ENCODE measurements at places on chromosomes 2 and 18.

DNA sequence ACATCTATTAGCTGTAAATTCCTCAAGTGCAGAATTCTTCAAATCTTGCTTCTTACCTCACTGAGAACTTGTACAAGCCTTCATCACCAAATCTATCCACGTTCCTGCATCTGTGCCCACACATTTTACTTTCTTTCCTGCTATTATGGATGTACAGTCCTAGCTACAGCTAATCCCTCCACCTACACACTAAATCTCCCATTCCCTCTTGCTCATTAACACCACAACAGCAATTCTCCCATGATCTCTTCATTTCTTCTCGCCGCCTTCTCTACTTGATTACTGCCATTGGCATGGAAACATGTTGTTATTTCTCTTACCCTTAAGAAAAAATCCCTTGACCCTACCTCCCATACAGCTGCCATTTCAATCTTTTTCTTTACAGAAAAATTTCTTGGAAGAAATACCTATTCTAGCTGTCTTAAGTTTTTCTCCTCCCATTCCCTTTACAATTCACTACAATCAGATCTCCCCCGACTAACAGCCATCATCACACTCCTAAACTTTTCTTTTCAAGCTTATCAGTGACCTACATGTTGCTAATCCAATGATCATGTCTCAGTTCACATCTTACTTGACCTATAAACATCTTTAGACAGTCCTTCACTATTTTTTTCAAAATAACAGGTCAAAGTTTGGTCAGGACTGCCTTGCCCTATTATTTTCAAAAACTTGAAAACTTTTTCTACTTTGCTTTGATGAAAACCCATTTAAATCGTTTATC, 41.0 kb downstream of the ROCK2 start:
- DNase-seq: no peak

GRCh38 chr2:83191316-83191715, 1267.8 kb downstream of the SUCLG1 start:
- DNase-seq: no peak

GRCh38 chr2:48914477-48915089, 159.1 kb upstream of the LHCGR start:
- DNase-seq: no peak

- no peak for DNase-seq
Observed at GRCh38 chr2:63553049-63553448, 35.2 kb downstream of the WDPCP start.

DNA sequence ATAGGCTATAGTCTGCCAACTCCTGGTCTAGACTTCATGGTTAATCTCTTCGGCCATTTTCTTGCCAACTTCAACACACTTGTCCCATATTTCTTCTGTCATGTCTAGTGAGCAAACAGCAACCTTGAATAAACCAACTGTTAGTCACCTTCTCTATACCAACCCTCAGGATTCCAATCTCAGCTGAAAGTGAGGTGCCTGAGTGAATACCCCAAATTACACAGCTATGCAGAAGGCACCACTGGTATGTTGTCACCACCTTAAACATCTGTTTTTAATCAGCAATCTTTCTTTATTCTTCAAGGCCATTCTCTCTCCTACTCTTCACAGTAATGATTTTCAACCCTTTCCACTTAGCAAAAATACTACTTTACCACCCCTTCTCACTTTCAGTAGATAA, 39.3 kb downstream of the THOC1 start:
- no peak for DNase-seq

DNA sequence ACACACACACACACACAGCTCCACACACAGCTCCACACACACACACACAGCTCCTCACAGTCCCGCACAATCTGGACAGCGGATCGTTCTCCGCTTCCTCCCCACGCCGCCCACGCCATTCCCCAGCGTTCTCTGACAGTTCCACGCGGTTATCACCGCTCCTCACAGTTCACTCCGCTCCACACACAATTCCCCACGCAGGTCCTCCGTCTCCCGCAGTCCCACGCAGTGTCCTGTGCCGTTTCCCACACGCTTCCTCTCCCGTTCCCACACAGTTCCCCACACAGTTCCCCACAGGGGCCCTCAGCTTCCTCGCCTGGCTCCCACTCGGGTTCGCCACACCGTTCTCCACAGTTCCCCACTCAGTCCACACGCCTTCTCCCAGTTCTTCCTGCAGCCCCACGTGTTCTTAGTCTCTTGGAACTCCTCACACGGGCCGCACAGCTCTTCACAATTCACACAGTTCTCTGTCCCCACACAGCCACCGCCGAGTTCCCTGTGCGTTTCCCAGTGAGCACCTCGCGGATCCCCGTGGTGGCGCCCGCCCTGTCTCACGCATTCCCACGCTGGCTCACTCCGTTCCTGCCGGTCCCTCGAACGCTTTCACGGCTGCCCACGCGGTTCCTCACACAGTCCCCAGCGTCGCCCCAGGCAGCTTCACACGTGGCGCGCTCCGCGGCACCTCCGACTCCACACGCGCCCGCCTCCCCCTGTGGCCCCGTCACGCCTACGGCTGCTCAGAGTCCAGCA, 38.4 kb downstream of the KIF1A start:
- no peak for DNase-seq

DNA sequence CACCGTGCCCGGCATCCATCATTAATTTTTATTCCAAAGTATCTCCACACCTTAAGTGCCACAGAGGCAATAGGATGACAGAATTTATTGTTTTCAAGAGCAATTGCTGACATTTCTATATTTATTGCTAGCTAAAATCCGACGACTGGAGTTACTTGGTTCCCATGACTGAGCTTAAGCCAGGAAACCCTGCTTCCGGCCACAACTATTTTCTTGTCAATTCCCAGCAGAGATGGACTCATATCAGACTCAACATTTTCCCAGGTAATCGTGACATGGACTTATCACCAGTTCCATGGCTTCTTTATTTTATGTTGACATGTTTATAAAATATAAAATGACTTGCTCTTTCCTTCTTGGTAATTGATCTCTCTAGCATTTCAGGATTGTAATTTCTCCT, 20.6 kb upstream of the DCDC2C start:
- no peak for DNase-seq

DNA sequence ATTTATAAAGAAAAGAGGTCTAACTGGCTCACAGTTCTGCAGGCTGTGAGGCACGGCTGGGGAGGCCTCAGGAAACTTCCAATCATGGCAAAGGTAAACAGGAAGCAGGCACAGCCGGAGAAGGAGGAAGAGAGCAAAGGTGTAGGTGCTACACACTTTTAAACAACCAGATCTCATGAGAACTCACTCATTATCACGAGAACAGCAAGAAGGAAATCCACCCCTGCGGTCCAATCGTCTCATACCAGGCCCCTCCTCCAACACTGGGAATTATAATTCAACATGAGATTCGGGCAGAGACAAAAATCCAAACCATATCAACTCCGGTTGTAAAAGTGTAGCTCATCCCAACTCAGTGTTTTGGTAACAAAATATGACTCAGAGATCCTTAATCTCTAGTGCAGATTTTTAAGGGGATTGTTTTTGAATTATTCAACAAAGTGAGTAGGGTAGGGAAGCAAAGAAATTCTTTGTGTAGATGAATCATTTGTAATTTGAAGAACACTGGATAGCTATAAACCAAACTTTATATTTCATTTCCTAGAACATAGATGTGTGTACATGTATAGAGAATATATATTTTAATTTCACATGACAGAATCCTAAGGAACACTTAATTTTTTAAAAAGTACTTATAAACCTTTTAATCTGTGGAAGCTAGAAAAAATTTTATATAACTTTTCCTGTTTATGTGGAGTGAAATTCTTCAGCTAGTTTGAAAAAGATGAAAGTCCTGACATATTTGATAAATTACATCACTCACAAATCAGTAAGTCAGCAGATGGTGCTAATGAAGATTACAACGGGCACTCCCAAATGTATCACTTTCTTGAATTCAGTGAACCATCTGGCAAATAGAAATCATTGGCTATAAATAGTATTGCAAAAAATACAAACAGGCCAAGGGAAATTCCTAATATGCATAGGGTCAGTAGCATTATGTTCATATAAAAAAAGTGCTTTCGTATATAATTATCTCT, 130.1 kb downstream of the OLA1 start:
- DNase-seq: no peak

- DNase-seq: no peak
Observed at GRCh38 chr2:38039121-38039910, 36.6 kb downstream of the CYP1B1 start.

DNA sequence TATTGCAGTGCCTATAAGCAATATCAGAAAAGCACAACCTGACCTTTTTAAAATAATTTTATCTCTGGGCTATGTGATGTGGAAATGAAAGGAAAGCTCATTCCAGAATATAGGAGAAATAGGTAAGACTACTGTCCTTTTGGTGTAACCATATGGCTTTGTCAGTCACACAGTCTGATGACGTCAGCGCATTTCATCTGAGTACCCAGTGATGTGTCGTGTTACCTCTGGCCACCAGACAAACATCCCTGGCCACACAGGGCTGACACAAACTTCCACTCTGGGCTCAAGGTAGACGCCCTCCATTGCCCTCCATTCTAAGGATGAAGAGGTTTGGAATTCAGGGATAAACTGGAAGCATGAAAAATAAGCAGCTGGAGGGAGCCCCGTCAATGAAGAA, 506.7 kb downstream of the CMPK2 start:
- DNase-seq: no peak

GRCh38 chr2:109320195-109320922, 191.4 kb downstream of the SH3RF3 start:
- DNase-seq: no peak

Measured in stimulated activated CD8-positive, alpha-beta memory T cell treated with anti-CD3 and anti-CD28 coated beads, Interleukin-4, amount 100 ng/mL, for 1 hour (primary cell).